ENCODE measurements at places on chromosomes 6 and 20.
A peak's percentile ranks its signal among the peaks of the same experiment; 100 is the strongest.

DNA sequence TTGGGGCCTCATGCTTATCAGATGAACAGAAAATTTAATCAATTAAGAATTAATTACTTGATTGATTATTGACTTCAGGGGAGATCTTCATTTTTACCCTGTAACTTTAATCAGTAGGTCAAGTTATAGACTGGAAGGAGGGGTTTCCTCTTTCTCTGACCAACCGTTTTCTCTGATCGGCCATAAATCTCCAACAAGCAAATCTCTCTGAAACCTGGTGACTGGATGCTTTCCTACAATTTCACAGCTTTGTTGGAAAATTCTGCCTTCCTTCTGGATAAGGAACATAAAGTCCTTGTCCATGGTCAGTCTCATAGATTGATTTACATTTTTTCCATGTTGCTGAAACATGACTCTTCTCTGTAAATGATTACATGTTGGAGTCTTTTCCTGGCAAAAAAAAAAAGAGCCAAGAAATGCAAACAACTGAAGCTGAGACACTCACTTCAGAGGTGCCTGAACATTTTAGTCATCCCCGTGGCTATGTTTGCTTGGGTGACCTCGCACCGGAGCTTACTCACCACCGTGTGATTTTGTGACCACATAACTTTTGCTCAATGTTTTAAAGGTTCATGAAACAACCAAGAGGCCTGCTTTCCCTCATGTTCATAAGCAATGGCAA is 31.0 kb downstream of the IRF4 start:
- no peak for DNase-seq

DNA sequence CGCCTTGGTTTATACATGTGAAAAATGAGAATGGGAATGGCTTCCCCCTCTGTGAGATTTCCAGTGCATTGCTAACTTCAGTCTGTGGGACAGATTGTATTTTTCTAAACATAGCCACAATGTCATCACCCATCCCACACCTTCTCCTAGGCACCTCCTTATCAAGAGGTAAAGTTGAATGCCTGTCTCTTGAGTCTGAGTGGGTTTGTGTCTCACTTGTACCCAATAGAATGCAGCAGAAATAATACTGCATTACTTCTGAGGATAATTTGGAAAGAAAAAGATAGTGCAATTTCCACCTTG is 27.9 kb downstream of the RIN2 start:
- no peak for DNase-seq

- no peak for DNase-seq
Measured at GRCh38 chr6:12097791-12098190, 85.7 kb downstream of the HIVEP1 start.

- DNase-seq, result peak; percentile 27
Measured at GRCh38 chr6:4637691-4638433, 138.3 kb upstream of the CDYL start.

DNA sequence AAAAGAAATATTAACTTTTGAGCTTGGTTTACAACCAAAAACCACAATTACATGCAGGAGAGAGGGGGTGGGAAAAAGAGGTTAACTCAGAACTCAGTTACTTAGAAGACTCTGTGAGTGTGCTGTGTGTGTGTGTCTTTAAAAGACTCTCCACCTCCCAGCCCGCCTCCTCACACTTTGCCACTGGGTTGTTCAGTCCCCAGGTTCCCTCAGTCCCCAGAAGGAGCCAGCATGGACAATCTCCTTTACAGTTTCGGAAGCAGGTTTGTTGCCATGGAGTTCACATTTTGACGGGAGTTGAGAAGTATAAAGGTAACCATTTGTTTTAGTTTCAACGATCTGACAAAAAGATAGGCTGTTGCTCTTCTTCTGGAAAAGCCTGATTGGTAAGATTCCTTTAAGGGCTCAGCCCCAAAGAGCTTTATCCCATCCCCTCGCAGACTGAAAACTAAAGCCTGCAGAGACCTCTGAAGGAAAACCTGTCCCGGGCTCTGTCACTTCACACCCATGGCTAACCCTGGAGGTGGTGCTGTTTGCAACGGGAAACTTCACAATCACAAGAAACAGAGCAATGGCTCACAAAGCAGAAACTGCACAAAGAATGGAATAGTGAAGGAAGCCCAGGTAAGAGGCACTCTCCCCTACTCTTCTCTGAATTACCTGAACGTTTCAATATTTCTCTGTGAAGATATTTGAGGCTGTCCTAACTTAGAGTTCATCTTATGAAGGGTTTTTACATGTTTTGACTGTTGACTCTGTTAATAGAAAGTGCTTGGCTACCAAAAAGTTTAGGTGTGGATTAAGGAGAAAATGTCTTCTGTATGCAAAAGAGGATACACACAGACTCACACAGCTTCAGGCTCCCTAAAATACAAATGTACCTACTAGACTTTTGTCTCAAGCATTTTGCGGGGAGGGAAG is at the start of gene SPTLC3:
Gene SPTLC3, plus strand, starts transcription at position 212 of the 921 bp plus-strand sequence. Its CDS starts 296 bp downstream, at position 508.
- DNase-seq, result no peak

- no peak for DNase-seq
Measured at GRCh38 chr6:54587277-54587676, 259.3 kb upstream of the FAM83B start.

DNA sequence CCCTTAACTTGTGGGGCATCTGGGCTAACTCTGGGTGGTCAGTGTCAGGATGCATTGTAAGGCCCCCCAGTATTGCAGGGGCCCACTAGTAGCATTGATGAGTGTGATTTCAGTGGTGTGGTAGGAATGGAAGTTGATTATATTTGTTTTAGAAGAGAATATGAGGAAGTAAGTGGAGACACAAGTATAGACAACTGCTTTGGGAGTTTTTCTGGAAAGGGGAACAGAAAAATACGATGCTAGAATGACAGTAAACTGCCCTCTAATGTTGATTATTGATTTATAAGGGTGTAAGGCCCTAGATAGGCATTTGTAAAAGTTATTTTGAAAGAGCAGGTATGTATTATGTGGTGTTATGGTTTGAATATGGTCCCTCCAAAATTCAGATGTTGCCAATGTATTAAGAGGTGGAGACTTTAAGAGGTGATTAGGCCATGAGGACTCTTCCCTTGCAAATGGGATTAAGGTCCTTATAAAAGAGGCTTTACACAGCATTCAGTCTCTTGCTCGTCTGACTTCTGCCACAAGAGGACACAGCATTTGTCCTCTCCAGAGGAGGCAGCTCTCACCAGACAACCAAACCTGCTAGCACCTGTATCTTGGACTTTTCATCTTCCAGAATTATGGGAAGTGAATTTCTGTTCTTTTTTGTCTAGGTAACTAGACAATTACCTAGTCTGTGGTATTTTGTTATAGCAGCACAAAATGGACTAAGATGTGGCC is 135.9 kb upstream of the DTNBP1 start:
- DNase-seq, result no peak

DNA sequence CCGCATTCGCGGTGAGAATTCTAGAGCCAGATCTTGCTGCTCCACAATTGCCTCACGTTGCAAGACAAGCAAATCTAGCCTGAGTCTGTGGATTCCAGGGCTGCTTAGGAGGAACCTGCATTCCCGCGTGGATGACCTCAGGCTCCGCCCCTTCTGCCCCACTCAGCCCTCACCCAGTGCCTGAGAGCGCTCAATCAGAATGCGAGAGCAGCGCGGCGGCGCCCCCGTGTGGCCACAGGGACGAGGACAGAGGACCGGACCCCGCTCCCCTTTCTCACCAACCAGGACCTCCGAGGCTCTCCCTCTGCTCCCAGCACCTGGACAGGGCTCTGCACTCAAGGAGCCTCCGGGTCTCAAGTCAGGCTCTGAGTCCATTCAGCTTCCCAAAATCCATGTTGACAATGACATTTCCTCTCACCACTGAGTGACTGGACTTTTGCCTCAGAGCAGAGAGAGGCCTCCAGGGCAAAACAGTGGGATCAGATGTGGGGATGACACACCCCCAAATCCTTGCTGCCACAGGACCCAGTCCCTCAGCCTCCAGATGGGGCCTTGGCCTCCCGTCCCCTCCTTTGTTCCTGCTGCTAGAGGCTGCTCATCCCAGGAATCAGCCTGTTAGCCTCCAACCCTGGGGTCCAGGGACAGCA is 52.0 kb downstream of the RPP21 start:
- peak; percentile 83 for DNase-seq
